ENCODE measurements at places on chromosomes 6 and 20. TPM values are rescaled to one million over a fixed set of nuclear protein-coding genes. Genes with fewer than 3 reads are reported as not detected.

DNA sequence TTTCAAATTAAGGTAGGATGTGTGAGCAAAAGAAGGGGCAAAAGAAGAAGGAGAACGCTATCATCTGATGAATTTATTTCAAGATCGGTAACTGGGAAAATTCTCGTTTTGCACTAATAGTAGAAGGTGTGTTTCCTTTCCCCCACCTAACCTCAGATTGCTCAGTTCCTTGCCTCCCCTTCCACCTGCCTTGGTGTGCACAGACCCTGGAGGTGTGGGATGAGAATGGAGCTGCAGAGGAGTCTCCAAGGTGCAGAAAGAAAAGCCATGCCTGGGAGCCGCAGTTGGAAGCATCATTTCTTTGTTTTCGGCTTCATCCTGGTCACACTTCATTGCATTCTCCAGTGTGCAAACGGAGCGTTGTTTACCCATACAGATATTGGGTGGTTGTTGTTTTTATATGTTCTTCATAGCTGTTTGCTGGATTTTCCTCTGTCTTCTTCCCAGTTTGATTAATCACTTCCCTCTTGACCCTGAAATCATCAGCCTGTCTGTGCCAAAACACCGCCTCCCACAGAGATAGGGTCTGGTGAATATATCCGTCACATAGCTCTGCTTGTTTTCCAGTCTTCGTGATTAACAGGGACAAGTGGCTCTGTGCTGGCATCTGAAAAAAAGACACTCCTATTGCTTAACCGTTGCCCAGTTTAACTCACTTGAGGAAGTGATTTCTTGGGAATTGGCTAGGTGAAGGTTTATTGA is 40.2 kb upstream of the NEDD9 start:
- DNase-seq = no peak

DNA sequence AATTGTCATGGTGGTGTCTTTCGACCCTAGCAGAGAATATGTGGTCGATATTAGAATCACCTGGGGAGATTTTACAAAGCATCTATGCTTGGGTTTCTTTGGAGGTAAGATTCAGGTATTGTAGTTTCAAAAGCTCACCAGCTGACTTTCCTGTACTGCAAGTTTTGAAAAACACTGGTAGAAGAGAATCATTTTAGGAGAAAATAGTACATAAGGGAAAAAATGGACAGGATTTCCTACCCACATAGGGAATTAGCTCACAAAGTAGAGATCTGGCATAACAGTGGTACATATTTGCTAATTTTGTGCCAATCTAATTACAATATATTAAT is 27.4 kb upstream of the ABT1 start:
- no peak for DNase-seq

ENPP1 gene
- 0.42 TPM for total RNA-seq

DNA sequence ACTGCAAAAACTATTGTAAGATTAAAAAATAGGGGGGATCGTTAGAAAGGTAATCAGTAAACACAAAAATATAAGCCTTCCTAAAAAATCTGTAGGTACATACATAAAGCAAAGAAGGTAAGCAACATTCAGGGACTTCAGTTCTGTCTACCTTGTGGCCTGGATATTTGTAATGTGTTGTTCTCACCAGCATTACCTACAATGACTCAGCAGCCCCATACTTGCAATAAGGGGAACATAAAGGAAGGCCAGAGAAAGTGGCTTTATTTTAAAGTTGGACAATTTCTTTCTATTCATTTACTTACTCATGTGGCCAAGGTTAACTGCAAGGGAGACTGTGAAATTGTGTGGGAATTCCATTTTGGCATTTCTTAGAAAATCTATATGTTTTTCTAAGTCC is 277.2 kb upstream of the PREP start:
- no peak for DNase-seq

- DNase-seq = no peak
These were observed 9.6 kb downstream of the KLHL32 start for GRCh38 chr6:96934087-96934486.

SMIM13 gene
- 7.0 TPM for total RNA-seq

DNA sequence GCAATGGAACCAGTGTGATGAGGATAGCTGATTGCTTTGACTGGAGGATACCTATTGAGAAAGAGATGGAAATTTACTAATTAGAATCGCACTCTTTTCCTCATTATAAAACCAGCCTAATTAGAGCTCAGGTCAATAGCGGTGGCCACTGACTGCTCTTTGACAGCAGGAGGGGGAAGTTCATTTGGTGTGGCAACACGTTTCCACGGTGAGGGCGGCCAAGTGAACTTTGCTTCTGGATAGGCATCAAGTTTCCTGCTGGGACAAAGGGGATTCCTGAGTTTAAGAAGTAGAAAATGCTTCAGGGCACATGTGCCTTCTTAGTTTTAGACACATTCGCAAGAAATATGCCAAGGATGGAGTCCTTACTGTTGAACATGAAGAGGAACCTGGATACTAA is 145.3 kb upstream of the NRN1 start:
- DNase-seq = no peak

GRCh38 chr6:56954403-56955170 is at the start of gene BEND6:
BEND6 (plus strand) TSS chr6:56955107; CDS start chr6:56981811, 26,704 bp downstream.
- DNase-seq = peak; percentile 47

DNA sequence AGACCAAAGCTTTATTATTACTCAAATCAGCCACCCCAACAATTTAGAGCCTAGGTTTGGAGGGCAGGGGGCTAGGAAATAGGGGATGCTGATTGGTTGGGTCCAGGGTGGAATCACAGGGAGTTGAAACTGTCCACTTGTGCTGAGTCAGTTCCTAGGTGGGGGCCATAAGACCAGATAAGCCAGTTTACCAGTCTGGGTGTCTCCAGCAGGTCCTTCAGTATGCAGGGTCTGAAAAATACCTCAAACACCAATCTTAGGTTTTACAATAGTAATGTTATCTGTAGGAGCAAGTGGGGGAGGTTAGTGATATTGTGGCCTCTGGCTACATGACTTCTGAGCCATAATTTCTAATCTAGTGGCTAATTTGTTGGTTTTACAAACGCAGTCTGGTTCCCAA is 63.2 kb downstream of the UBR2 start:
- no peak for DNase-seq

GRCh38 chr6:57432157-57432556 is 114.7 kb downstream of the PRIM2 start:
- DNase-seq = no peak

DNA sequence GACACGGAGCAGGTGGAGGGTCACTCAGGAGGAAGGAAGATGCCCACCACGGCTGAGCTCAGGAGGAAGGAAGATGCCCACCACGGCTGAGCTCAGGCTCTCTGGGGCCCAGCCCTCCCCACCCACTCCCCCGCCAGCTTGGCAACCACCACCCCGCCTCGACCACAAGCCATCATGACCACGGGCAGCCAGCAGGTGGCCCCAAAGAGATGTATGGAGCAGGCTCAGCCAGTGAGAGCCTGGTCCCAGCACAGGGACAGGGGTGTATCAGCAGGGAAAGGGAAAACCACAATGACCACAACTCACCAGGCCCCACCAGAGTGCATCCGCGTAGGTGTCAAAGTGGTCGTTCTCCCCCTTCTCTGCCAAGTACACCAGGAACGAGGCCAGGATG is 30.4 kb downstream of the KCNQ2 start:
- DNase-seq = peak; percentile 57

DNA sequence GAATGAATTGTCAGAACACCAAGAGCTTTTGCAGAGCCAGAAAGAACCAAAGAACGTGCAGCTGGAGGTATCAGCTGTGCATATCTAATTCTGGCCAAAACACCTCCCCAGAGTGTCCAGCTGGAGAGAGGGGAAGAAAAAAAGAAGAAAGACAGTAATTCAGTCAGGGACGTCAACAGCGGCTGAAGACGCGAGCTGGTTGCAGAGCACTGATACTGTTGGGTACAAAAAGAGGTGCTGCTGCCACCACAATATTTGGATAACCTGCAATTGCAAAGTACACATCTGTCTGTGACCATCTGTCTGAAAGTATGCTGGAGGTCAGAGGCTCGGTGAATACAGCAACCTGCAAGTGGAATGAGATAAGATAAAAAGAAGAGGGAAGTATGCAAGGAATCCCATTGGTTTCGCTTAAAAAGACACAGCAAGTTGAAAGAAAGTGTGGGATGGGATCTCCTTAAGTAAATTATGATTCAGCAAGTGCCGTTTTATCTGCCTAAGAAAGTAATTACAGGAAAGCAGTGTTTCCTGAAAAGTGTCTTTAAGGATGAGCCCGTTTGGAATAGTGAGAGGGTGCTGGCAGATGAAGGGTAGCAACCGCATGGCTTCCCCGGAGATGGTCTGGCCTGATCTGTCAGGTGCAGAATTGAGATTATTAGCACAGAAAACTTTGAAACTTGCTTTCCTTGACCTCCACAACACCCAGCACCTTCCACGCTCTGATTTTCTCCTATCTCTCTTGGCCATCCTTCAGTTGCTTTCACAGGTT is 189.9 kb upstream of the PRDM1 start:
- no peak for DNase-seq

DNA sequence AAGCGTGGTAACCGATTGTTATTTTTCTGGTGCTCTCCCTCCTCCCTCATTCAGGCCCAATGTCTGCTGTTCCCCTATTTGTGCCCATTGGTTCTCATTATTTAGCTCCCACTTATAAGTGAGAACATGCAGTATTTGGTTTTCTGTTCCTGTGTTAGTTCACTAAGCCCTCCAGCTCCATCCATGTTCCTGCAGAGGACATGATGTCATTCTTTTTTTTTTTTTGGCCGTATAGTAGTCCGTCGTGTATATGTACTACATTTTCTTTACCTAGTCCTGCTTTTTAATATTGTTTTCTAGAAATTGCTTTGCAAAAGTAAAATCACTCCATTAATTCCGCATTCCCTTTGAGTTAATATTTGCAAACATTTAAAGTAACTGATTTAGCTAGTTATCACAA is 23.1 kb downstream of the ZNF451 start:
- no peak for DNase-seq

DNA sequence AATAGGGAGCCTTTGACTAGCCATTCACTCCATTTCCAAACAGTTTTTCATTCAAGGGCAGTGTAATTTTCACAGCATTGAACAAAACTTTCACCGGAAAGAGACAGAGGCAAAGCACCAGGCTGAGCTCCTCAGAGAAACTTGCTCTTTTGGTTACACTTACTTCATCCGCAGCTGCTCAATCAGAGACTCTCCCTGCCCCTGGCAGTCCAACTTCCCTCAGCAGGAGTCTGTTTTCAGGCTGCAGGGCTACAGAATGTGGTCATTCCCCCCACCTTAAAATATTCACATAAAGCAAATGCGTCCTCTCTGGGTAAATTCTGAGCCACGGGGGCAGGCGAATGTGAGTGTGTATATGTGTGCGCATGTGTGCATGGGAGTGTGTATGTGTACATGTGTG is 70.0 kb upstream of the ZNF133 start:
- no peak for DNase-seq

FBXL4 gene
- 22.5 TPM for total RNA-seq

NKAPL gene
- 0.52 TPM for total RNA-seq

DNA sequence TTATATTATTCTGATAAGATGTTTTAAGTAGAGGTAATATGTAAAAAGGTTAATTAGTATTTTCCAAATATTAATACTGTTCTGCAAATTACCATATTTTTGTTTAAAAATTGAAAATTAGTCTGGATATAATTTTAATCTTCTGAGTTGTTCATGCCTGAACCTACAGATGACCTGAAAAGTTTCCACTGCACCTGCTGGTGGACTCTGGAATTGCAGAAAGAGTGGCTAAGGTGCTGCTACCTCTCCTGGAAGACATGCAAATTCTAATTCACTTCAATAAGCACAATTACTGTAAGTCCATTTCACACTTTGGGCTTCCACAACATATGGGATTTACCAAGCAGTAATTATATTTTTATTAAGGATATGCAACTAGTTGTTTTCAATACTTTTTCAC is 77.7 kb upstream of the OLIG3 start:
- peak; percentile 61 for DNase-seq

GRCh38 chr6:73823832-73824231 is 127.8 kb downstream of the CD109 start:
- DNase-seq = no peak

GRCh38 chr6:45076217-45076930 is 251.8 kb upstream of the RUNX2 start:
- no peak for DNase-seq
